ENCODE measurements at places on chromosomes 13 and 19.

DNA sequence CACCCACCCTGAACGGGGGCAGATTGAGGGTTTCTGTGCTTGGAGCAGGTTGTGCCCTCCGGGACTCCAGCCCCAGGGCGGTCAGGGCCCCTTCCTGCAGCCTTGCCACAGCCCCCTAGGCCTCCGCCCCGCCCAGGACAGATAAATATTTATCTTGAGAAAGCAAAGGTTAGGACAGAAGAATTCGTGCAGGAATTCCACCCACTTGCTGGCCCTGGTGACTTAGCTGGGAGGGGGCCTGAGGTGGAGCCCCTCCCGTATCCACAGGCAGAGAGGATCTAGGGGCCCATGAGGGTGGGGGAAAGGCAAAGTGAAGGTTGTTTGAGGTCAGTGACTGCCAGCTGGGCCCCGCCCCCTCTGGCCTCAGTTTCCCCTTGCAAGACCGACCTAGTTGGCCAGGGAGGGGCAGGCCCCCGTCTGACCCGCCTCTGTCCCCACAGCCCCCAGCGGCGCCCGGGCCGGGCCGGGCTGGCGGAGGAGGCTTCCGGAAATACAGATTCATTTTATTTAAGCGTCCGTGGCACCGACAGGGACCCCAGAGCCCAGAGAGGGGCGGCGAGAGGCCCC is 5.2 kb downstream of the MIDN start:
- no peak for DNase-seq

- DNase-seq: no peak
These were observed 20.7 kb downstream of the AKT2 start for GRCh38 chr19:40264314-40265054.

- no peak for DNase-seq
These were observed 63.7 kb upstream of the MRI1 start for GRCh38 chr19:13700621-13701020.

- DNase-seq: no peak
These were observed 169.5 kb upstream of the UFM1 start for GRCh38 chr13:38180126-38180525.

DNA sequence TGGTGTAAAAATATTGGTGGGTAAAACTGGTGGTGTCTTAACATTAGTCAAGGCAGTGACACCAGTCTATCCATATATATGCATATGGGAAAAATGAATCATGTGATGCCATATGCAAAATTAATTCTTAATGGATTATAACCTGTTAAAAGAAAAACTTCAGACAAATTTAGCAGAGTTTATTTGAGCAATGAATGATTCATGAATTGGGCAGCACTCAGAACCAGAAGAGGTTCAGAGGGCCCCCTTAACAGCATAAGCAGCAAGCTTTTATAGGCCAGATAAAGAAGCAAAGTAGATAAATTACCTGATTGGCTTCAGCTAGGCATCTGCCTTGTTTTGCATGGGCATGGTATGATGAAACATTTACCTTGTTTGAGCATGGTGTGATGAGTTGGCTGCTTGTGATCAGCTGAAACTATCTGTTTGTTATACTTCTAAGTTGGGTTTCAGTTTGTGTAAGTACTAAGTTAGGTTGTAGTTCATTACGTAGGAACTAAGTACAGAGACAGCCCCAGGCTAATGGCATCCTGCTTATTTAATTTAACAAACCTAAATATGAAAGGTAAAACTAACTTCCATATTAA is 66.6 kb downstream of the DNAJC15 start:
- DNase-seq: no peak

DNA sequence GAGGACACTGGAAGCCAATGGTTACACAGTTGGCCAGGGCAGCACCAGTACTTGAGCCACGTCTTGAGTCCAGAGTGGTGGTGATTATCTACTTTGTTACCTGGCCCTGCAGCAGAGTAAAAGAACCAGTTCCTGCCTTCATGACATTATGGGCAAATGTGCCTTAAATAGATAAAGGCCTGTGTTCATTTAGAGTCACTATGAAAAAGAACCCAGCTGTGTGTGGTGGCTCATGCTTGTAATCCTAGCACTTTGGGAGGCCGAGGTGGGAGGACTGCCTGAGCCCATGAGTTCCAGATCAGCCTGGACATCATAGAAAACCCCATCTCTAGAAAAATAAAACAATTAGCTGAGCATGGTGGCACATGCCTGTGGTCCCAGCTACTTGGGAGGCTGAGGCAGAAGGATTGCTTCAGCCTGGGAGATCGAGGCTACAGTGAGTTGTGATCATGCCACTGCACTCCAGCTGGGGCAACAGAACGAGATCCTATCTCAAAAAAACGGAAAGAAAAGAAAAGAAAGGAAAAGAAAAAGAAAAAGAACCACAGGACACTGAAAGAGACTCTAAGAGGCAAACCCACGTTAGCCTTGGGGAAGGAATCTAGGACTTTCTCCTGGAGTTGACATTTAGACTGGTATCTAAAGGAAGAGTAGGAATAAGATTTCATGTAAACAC is 3.4 kb upstream of the IRF2BP1 start:
- no peak for DNase-seq

DNA sequence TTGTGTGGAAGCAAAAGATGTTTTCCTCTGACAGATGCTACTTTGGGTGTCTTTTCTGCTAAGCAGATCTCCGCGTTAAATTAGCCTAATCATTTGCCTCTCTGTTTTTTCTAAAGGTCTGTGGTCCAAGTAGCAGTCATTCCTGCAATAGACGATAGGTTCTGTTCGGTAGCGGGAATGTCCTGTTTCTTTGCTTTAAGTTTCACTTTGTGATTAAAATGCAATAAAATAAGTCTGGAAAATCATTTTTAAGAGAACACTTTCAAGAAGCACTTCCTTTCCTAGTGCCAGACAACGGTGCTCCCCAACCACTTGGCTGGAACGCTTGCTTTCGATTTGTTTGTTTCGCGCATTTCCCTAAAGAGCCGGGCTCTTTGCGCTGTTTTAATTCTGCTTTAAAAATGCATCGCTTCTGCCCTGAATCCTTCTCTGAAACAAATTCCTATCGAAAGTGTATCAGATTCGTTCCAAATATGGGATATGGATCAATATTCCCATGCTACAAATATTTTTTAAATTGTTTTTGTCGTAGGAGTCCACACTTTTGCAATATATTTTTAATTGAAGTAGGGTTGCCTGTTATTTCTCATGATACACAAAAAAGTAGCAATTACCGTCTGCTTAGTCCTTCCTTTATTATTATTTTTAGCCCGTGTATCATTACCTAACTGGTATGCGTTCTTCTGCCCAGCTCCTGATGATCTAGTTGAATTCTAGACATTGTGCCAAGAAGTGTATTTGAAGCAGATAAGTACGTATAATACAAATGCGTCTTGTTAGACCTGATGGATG is 14.2 kb downstream of the ZIC2 start:
- no peak for DNase-seq

- no peak for DNase-seq
These were observed 32.6 kb downstream of the RUBCNL start for GRCh38 chr13:46354156-46355087.

DNA sequence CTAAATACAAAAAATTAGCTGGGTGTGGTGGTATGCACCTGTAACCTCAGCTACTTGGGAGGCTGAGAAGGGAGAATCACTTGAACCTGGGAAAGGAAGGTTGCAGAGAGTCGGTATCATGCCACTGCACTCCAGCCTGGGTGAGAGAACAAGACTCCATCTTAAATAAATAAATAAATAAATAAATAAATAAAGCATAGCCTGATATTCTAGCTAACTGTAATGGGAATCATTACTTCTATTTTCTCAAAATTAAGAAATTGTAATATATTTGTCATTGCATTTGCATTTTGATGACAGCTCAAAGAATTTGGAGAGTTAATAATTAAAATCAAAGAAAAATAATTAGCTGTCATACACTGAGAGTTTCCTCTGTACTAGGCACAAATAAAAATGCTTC is 561.1 kb downstream of the EFNB2 start:
- no peak for DNase-seq

DNA sequence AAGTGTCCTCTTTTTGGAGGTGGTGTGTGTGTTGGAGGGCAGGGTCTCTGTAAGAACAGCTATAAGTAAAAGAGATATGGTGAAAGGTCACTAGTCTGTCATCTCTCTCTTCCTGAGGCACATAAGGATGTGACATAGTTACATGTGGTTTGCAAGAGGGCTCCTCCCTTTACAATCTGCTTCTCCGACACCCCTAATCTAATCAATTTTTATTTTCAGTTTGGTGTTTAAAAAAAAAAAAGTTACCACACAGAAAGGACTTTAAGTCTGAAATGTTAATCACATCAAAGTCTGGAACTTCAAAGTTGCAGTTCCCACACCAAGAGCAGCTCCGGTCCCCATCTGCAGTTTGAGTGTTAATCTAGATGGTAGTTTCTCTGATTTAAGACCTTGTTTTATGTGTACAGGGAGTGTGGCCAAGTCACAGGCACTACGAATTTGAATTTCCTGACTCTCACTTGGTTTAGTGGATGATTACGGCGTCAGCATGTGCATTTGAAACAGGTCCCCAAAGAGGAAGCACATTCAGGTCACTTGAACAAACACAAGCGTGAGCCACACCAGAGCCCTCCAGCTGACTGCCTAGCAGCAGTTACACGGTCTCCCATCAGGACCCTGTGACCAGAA is 53.1 kb downstream of the FOXO1 start:
- DNase-seq: no peak

- DNase-seq: no peak
These were observed 85.5 kb downstream of the STOML3 start for GRCh38 chr13:38905081-38905480.

- no peak for DNase-seq
These were observed 92.1 kb downstream of the USP12 start for GRCh38 chr13:27079421-27079958.

GRCh38 chr19:50252111-50252886 is 48.9 kb downstream of the MYH14 start:
- DNase-seq: peak; percentile 33

DNA sequence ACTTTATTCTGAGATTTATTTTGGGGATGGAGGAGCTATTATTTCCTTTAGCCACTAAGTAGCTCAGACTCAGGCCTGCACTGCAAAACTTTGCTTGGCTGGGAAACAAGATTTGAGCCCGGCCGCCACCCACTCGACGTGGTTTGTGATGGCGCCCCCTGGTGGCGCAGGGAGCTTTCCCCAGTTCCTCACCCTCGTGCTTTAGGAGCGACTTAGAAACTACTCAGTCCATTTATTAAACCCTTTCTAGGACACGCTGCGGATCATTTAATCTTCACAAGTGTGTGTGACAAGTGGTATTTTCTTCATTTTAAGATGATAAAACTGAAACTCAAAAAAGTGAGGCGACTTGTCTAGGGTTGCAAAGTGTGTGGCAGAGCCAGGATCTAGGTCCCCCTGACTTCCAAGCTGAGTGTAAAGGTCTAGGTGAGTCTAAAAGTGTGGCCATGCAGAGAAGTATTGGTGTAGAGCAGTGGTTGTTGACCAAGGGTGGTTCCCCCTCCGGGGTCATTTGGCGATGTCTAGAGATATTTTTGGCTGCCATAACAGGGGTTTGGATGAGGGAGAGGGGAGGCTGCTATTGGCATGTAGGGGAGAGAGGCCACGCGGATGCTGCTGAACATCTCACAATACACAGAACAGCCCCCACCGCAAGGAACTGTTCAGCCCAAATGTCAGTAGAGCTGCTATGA is 2.2 kb downstream of the CXCL17 start:
- DNase-seq: peak; percentile 74

- DNase-seq: no peak
These were observed 6.0 kb downstream of the KLK14 start for GRCh38 chr19:51076631-51077213.

GRCh38 chr13:88014527-88014926 is 343.4 kb downstream of the SLITRK5 start:
- no peak for DNase-seq

Data from stimulated activated CD4-positive, alpha-beta T cell treated with anti-CD3 and anti-CD28 coated beads, Interleukin-1b, Interleukin-23, amount 100 ng/mL, for 1 hour (primary cell).